ENCODE measurements at places on chromosomes 5 and 9.

- peak; percentile 55 for DNase-seq
These were observed 18.5 kb downstream of the JADE2 start for GRCh38 chr5:134543820-134544614.

- no peak for DNase-seq
These were observed 51.7 kb upstream of the NFIB start for GRCh38 chr9:14365670-14366069.

DNA sequence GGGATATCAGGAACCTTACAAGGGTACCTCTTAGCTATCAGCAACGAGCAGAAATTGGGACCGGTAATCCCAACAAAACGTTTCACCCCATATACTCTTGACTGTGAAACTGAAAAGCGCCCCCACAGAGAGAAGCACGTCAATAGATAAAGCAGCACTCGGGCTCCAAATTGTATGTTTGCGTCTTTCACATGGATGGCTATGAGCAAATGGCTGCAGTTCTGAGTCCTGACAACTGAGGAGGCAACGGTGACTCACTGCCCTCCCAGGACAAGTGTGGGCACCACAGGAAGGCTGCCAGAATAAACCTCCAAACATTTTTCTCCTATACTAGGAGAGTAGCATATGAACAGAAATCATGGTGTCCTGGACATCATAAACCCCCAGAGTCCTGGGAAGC is 36.6 kb downstream of the SEMA4D start:
- no peak for DNase-seq

- no peak for DNase-seq
These were observed 5.8 kb downstream of the LTC4S start for GRCh38 chr5:179799644-179799973.

DNA sequence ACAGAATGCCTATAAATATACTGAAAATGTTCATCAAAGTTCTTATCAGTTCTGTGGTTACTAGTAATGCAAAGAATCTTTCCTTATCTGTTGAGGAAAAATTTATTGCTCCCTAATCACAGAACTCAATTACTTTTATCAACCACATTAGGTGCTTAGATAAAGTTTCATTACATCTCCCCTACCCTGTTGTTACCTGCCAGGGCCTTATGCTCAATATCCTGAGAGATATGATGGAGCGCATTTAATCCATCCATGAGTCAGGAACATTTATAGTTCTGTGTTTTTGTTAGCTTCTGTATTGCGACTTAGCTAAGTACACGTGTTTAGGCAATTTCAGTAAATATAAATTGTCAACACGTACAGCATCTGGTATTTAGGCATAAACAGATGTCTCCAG is 164.3 kb upstream of the ST8SIA4 start:
- DNase-seq = no peak

DNA sequence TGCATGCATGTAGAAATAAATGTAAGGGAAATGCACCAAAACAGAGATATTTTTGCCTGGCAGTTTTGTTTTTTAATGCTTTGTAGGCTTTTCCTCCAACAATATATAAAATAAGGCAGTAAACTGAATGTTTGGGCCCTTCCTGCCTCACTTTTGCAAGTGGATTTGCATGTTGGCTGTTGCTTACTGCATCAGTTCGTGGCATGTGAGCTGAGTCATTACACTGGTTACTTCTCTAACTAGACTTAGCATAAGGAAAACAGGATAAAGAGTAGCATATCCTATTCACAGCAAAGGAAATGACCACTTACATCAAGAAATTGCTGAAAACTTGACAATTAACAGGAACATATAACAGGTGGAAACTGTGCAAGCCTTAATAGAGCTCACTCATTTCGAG is 113.4 kb downstream of the TLE1 start:
- no peak for DNase-seq

DNA sequence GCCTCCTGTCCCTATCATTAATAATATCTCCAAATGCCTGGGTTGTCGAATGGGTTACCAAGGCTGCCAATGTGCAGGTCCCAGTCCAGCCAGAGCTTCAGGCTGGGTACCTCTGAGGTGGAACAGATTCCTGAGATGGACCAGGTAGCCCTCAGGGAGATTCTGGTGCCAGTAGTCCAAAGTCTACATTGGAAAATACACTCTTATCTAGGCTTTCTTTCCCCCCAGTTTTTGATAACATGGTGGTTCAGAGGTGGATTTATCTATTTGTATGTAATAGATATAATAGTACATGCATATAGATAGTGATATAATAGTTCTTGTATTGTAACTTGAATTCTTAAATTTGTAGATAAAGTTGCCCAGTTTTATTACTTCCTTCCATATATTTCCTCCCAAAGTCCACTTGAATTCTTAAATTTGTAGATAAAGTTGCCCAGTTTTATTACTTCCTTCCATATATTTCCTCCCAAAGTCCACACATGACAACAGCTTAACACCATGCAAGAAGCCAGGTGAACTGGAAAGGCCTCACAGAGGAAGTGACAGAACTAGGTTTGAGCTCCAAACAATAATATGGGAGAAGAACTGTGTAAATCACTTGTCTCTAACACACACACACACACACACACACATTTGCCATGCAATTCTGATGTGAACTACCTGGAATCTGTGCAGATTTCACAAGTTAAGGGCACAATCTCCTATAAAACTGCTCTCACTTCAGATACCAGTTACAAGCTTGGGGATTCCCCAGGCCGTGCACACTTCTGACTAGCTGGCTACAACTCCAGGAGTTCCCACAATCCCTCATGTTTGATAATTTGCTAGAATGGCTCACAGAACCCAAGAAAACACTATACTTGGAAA is 30.7 kb upstream of the ERAP1 start:
- no peak for DNase-seq

DNA sequence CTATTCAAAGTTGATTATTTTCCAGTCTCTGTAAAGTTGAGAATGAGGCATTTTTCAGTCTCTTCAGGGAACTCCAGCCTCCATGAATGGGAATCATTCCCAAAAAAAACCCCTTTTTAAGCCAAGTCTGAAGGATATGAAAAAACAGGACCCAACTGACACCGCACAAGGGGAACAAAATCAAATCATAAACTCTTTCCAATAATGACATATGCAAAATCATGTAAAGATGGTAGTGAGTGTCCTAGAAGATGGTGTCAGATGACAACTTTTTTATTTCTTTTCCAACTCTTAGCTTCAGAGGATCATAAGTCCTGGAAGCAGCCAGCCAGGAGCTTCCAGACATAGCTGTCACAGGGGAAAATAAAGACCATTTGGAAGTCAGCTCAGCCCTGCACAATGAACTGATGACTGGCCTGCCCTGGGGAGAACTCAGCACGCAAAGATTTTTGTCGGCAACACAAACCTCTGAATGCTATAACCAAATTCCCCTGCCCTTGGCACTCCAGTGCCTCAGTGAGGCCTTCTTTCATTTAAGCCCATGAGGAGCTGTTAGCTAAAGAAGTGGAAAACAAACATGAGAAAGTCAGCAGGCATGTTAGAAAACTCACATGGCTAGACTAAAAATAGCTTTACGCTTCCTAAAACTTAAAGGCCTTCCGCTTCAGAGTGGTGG is 85.4 kb downstream of the SLC1A3 start:
- no peak for DNase-seq

DNA sequence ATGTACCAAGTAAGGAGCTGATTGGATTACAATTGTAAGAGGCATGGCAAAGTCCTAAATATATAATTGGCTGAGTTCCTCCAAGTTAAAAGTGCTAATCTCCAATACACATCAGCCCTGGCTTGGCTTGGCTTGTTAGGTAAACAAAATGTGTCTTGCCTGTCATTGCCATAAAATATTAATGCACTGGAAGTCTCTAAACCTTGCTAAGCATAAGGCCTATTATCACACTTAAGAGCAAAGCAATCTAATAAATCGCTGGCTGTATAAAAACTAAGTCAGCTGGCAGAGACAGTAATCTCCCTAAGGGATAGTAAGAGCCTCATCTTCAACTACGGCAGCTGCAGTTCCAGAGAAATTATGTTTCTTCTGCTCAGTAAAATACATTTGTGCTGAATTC is 418.6 kb upstream of the GRAMD2B start:
- no peak for DNase-seq

- no peak for DNase-seq
These were observed 33.7 kb downstream of the SNX18 start for GRCh38 chr5:54551292-54551691.

DNA sequence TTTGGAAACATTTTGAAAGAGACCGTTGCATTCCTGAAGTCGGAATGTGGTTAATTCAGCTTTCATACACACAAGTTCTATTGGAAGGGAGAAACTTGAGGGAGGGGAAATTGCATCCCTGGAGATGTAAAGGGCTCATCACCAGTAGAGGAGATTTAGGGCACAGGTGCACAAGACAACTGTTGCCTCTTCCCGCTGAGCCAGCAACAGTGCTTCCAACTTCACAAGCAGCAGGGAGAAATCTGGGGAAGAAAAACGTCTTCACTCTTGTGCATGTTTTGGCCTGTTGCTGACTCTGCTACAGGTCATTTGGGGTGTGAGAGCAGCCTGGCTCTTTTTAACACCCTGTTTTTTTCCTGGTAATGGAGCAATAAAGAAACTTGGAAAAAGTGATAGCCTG is 277.9 kb downstream of the GAS1 start:
- no peak for DNase-seq

- no peak for DNase-seq
These were observed 644.9 kb downstream of the CCDC171 start for GRCh38 chr9:16197578-16198370.

- no peak for DNase-seq
These were observed 133.7 kb downstream of the NMUR2 start for GRCh38 chr5:152271420-152271819.

GRCh38 chr9:79719021-79719420 is 147.3 kb downstream of the TLE4 start:
- DNase-seq = no peak

DNA sequence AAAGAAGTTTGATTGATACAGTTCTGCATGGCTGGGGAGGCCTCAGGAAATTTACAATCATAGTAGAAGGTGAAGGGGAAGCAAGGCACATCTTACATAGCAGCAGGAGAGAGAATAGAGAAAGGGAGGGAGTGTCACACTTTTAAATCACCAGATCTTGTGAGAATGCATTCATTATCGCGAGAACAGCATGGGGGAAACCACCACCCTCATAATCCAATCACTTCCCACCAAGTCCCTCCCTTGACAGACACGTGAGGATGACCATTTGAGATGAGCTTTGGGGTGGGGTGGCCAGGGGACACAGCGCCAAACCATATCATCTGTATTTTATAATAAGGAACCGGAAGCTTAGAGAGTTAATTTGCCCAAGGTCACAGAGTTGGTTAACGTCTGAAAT is 13.7 kb upstream of the FOCAD start:
- DNase-seq = no peak

- no peak for DNase-seq
These were observed 33.6 kb downstream of the IRF1 start for GRCh38 chr5:132456987-132457361.

- no peak for DNase-seq
These were observed 90.8 kb downstream of the ATPSCKMT start for GRCh38 chr5:10158886-10159285.

DNA sequence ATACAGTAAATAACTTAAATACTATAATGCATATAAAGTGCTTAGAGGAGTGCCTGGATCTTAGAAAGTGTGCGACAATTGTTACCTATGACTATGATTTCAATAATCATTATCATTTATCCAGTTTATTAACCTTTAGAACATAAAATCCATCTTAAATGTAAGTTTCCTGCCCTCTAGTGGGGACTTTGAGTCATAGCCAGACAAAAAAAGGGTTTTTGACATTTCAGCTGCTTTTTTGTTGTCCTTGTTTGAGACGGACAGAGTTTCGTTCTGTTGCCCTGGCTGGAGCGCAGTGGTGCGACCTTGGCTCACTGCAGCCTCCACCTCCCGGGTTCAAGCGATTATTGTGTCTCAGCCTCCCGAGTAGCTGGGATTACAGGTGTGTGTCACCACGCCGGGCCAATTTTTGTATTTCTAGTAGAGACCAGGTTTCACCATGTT is 9.7 kb upstream of the C9orf152 start:
- no peak for DNase-seq

DNA sequence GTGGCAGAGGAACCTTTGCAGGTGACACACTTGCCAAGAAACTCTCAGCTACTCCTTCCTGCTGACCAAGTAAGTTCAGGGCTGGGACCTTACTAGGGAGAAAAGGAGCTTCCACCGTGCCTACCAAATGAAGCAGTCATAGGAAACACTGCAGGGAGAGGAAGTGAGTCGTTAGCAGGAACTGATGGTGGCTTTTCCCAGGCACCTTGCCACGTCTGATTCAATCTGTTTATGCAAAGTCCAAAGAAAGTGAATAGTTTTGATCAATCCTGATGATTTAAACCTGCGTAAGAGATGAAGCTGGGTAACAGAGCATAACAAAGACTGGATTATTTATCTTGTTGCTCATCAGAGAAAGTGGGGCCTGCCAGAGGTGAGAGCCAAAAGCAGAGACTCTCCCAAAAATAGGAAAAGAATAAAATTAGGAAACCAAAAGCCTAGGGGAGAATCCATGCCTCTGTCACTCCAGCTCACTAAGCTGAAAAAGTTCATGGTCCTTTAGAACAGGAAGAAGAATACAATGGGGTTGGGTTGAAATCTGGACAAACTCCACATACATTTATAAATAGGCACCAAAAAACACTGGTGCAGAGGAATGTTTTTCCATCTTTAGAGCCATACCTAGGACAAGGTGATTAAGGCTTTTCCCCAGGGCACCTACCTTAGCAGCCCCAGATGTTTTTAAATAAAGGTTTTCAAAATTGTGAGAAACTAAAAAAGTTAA is 9.3 kb upstream of the PFDN1 start:
- DNase-seq = no peak

GRCh38 chr9:99807956-99808355 is 13.7 kb upstream of the NR4A3 start:
- no peak for DNase-seq

DNA sequence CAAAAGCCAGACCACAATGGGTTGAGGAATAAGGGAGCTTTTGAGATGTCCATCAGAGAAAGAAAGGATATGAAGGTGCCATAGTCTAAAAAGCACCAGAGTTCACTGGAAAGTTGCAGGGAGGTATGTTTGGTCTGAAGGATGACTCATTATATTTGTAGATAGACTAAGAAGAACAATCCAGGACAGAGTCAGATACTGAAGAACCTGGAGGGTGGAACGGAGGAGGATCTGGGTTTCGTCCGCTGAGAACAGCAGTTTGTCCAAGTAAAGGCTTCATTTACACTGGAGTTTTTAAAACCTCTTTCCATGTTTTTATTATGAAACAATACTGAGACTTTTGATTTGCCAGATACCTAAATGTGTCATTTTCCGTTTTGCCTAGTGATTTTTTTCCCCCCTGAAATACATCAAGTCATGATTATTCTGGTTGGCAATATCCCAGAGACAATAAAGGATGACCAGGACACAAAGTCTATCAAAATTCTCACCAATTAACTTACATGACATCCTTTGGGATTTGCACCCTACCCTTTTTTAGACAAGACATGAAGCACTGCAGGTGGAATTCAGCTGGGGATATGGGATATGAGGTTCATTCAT is 219.9 kb downstream of the MLLT3 start:
- DNase-seq = no peak

- no peak for DNase-seq
These were observed 63.3 kb downstream of the DPYSL3 start for GRCh38 chr5:147446523-147446922.
